Thoracic aorta (tissue), 2 donors: ENCODE measurements at places on chromosomes 6 and 20. TPM values are rescaled to one million over a fixed set of nuclear protein-coding genes. Genes with fewer than 3 reads are reported as not detected.

SLC22A23 gene
- 5.1 TPM for total RNA-seq

GNAS-AS1 gene
- total RNA-seq = 0.81 TPM

CGA gene
- total RNA-seq = not detected

MCCD1 gene
- total RNA-seq = not detected

ARMC12 gene
- not detected for total RNA-seq

COL12A1 gene
- 92.3 TPM for total RNA-seq

POFUT1 gene
- total RNA-seq = 37.1 TPM

NKAPL gene
- 1.1 TPM for total RNA-seq

ATP9A gene
- total RNA-seq = 54.4 TPM

ACAT2 gene
- total RNA-seq = 8.1 TPM

C6orf58 gene
- not detected for total RNA-seq

IL17A gene
- not detected for total RNA-seq

GRCh38 chr6:130947464-130947863 lies 115.6 kb downstream of the EPB41L2 start:
- DNase-seq = no peak

DNA sequence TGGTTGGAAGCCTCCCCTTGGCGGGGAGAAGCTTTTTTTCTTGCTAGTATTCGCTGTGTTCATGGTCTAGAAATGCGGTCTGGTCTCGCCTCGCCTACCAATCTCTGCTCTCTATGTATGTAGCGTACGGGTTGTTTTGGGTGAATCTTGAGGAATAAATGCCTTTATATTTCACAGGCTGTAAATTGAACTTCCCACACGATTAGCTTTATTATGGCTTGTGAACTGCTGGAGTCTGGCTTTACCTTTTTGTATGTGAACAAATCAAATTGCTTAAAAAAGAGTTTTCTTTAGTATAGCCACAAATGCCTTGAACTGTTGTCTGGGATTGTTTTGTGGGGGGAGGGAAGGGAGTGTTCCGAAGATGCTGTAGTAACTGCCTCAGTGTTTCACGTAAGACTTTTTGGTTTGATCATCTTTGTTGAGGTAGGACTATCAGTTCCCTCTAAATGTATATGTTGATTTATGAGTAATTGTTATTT lies 2.2 kb downstream of the INSM1 start:
- no peak for DNase-seq

GRCh38 chr6:149456311-149457021 lies 28.3 kb downstream of the ZC3H12D start:
- DNase-seq = no peak

DNA sequence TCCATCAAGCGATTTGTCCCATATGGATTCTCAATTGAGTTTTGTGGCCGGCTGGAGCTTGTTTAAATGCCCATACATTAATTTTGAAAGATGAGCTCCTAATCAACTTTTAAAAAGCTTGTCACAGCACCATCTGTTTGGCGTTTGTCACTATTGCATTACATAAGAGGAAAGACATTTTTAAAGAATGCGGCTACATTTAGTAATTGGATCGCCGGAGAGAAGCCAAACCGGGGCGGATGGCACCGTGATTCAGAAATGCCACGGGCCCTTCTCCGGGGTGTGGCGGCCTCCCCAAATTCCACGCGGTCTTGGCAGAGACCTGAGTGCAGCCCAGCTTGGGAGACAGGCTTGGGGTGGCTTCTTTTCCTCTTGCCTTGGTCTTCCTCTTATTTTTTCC lies 67.7 kb upstream of the ZNFX1 start:
- DNase-seq = no peak

DNA sequence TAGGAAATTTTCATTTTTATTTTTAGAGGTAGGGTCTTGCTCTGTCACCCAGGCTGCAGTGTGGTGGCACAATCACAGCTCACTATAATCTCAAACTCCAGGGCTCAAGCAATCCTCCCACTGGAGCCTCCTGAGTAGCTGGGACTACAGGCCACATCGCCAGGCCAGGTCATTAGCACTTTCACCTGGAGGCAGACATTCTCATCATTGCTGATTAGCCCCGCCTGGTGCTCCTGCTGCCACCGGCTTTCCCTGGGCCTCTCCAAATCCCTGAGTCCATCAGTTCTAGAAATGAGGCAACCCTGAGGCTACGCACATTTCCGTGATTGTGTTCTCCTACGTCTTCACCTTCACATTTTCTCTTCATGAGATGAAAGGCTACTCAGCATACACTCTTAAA lies 607.7 kb upstream of the NRSN1 start:
- no peak for DNase-seq

- DNase-seq = no peak
Observed at GRCh38 chr20:13813910-13814309, 29.1 kb downstream of the NDUFAF5 start.

DNA sequence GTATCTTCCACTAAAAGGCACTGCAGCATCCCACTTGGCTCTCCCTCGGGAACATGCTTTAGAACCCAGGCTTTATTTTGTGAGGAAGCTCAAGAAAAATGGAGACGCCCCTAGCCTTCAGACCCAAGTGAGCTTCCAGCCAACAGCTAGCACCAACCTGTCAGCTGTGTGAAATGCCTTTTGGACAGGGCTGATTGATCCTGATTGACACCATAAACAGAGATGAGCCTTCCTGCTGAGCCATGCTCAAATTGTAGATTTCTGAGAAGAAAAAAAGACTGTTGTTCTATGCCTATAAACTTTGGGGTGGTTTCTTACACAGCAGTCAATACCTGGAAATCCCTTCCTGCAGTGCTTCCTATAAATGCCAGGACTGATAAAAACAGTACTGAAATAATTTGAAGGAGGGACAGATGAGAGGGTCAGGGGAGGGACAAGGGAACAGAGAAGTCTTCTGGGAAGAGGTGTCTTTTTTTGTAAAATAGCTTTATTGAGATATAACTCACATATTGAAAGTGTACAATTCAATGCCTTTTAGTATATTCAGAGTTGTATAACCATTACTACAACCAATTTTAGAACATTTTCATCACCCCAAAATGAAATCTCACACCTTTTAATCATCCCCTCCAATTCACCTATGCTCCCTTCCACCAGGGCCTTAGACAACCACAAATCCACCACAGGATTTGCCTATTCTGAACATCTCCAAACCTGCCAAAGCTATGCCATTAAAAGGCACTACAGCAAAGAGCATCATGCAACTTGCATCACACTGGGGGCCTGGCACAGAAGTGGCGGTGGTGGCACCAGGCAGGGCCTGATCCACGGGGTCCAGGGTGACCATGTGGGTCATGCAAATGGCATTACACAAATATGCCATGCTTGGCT lies 2.7 kb upstream of the STK4 start:
- no peak for DNase-seq

DNA sequence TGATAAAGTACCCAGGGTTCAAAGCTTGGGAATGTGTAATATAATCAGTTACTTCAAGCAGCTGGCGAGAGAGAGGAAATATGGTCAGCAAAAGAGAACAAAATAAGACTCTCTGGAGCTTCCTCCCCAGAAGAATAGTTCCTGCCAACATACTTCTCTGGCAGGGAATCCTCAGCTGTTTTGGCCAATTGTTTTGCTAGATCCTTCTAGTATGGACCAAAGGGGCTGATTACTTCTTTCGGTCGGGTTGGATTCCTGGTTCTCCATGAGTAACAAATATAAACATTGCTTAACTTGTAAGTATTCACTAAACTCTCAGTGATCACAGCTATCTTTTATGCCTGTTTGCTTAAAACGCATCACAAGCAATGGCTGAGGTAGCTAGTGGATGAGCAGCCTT lies 31.4 kb upstream of the FBXO9 start:
- DNase-seq = no peak

DNA sequence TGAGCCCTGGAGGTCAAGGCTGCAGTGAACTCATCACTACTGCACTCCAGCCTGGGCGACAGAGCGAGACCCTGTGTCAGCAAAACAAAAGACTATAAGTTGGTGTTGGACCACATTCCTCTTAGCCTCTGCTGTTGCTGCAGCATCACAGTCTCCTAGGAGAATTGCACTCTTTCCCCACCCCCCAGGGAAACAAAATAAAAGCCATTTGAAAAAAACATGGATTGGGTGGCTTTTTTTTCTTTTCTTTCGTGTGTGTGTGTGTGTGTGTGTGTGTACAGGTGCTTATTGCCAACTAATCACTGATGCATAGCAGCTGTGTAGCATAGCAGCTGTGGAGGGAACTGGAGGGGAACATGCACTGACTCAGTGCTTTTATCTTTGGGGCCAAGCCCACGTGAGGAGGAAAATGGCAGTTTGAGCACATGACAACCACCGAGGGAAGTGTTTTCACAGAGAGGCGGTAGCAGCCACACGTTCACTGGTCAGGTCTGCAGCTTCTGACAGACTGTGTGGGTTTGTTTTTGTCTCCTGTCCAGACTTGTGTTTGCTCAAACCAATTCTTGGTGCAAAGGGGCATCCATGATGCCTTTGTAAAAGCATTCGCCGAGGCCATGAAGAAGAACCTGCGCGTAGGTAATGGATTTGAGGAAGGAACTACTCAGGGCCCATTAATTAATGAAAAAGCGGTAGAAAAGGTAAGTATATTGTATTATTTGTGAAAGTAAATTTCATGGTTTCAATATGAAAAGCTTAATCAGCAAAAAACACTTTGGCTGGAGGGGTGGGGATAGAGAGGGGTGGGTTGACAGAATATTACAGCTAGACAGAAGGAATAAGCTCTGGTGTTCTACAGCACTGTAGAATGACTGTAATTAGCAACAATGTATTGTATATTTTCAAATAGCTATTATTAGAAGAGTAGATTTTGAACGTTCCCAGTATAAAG lies 27.7 kb downstream of the ALDH5A1 start:
- DNase-seq = no peak

GRCh38 chr6:154917941-154918340 lies 77.2 kb upstream of the TIAM2 start:
- no peak for DNase-seq

GRCh38 chr6:163405412-163406309 lies 8.9 kb upstream of the QKI start:
- no peak for DNase-seq

- no peak for DNase-seq
Observed at GRCh38 chr20:22577515-22578220, 6.7 kb downstream of the FOXA2 start.

DNA sequence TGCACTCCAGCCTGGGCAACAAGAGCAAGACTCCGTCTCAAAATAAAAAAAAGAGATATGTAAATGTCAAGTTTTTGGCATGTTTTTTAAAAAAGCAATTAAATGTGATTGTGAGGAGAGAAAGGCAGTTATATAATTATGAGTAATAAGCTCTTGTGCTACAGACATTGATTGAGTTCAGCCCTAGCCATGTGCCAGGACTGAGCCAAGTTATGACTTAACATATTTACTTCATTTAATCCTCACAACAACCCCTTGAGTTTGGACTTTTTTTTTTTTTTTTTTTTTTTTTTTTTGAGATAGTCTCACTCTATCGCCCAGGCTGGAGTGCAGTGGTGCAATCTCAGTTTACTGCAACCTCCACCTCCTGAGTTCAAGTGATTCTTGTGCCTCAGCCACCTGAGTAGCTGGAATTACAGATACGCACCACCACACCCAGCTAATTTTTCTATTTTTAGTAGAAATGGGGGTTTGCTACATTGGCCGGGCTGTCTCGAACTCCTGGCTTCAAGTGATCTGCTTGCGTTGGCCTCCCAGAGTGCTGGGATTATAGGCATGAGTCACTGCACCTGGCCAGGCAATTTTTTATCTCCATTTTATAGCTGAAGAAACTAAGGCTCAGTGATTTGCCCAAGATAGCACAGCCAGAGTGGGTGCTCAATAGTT lies 15.0 kb upstream of the CSE1L start:
- no peak for DNase-seq

GRCh38 chr20:60470366-60470765 lies 512.1 kb downstream of the CDH26 start:
- no peak for DNase-seq

DNA sequence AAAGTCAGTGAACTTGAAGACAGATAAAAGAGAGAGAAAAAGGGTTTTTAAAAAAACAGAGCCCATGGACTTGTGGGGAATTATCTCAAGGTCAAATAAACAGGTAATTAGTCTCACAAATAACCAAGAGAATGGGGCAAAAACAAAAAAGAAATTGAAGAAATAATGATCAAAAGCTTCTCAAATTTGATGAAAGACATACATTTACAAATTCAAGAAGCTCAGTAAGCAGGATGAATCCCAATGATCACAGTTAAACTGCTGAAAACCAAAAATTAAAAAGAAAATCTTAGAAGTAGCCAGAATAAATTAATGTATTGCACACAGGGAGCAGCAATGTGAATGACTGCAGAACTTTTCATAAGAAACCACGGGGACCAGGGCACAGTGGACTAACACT lies 112.5 kb upstream of the EMILIN3 start:
- no peak for DNase-seq

GRCh38 chr6:96943555-96944215 lies 19.2 kb downstream of the KLHL32 start:
- DNase-seq = no peak

DNA sequence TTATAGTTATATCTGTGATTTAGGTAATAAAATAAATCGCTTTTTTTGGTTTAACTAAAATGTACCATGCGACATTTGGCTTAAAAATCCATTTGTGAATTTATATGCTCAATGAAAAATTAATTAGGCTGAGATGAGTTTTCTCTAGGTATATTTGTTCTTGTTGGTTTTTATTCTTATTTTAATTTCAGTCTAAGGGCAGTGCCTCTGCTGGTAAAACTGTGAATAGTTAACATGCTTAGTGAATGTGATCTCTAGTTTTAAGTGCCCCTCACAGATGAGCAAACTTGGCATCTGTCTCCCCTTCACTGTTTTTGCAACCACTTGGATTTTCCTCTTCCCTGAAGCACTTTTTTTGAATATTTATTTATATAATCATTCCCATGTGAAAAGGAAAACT lies 822.7 kb downstream of the GRIK2 start:
- no peak for DNase-seq

DNA sequence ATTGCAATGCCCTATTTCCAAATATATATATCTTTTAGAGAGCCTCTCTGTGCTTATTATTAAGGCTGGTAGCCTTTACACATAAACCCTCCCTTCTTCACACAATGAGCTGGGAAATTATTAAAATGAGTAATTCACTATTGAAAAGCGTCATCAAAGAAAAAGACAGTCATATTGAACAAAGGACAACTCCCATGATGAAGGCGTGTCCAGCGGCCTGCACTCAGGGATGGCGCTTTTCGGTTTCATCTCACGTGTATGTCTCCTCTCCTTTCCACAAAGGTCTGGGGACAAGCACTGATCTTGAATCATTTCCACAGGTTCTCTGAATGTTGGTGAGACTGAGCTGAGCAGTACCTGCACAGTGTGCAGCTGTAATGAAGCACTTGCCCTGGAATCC lies 3.5 kb downstream of the SERPINB9 start:
- DNase-seq = no peak

GRCh38 chr6:108968325-108969316 lies 120.4 kb downstream of the ARMC2 start:
- DNase-seq = no peak

DNA sequence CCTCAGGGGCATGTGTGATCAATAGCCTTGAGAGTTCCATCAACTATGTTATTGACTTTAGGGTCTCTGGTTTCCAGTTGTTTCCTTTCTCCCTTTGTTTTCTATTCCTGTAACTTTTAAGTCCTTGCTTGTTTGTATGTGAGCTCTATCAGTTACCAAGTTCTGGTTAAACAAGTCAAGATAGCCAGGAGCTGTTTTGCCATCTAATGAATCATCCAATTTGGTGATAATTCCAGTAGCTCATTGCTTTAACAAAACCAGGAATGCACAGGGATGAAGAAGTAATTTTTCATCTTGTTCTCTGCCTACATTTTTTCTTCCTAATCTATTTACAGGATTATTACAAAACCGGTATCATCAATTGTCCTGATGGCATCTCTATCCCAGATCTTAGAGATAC lies 36.5 kb downstream of the KCTD20 start:
- DNase-seq = no peak
